ENCODE measurements at places on chromosomes 7 and 10. TPM values are rescaled to one million over a fixed set of nuclear protein-coding genes. Genes with fewer than 3 reads are reported as not detected.

DNA sequence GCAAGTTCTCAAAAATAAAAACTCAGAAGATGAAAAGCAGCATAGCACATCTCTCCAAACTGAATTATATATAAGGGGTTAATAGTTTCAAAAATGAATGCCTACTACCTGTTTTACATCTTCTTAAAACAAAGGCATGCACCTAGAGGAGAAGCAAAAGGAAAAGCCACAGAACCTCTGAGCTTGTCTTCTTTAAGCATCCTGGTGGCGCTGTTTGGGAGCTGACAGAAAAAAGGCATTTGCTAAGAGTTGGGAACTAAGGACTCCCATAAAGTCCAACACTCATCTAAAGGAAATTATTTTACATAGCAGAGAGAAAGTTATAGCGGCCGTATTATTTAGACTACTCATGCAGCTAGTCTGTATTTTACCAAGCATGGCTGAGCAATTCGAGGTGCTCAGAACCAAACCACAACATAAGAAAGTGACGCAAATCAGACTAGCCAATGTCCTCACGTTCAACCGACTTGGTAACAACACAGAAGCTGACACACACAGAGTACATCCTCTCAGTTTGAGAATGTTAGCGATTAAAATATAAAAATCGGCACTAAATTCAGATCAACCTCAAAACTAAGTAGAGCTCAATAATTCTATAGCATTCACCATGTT lies 38.8 kb downstream of the PTN start:
- DNase-seq, result no peak

DNA sequence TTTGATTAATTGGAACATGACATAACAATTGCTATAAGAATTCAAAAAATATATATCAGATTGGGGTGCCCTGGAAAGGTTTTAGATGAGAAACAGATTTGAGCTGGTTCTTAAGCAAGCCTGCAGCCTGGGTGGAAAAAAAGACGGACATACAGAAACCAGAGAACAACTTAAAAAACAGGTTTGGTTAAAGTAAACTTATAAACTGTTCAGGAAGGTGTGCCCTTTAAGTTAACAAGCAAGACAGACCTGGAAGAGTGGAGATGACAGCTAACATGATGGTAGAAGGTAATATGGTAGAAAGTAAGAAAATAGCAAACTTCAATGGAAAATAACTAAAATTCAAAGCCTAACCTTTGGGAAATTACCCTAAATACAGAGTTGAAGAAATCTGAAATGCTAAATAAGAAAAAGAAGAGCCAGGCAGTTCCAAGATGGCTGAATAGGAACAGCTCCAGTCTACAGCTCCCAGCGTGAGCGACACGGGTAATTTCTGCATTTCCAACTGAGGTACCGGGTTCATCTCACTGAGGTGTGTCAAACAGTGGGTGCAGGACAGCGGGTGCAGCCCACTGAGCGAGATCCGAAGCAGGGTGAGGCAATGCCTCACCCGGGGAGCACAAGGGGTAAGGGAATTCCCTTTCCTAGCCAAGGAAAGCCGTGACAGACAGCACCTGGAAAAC lies 52.2 kb downstream of the CADPS2 start:
- no peak for DNase-seq

- no peak for DNase-seq
These were observed 7.8 kb downstream of the MEOX2 start for GRCh38 chr7:15678653-15679052.

GRCh38 chr7:135617781-135618180 lies 44.5 kb upstream of the STMP1 start:
- DNase-seq, result no peak

GRCh38 chr10:43229208-43230061 lies 37.4 kb downstream of the RASGEF1A start:
- DNase-seq, result no peak

DNA sequence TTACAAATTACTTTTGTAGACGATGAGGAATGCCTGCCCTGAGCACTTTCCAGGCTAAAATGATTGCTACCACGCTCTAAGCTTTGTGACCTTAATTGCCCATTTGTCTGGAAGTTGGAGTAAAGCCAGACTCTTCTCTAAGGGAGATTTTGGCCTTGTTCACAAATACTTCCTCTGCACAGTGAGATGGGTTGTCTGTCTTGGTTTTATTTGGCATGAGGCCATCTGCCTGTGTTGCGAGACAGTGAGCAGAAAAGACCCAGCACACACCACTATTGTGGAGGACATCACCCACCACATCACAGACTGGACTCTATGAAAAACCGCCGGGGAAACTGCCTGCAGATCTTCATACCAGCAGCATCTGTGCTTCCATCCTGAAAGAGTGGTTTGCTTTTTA lies 138.4 kb downstream of the BICC1 start:
- no peak for DNase-seq

GRCh38 chr7:150357270-150357669 lies 11.4 kb upstream of the REPIN1 start:
- DNase-seq, result no peak

DNA sequence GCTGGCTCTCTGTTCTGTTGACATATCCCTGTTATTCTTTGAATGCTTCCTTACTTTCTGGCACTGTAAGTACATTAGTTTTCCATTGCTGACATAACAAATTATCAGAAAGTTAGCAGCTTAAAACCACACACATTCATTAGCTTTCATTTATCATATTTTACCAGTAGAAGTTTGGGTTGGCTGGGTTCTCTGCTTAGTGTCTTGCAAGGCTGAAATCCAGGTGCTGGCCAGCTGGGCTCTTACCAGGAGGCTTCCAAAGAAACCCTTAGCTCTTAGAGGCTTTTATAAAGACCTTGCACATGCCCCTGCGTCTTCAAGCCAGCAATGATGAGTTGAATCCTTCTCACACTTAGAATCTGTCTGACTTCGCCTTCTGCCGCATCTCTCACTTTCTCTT lies 160.6 kb downstream of the MLLT10 start:
- DNase-seq, result no peak

DNA sequence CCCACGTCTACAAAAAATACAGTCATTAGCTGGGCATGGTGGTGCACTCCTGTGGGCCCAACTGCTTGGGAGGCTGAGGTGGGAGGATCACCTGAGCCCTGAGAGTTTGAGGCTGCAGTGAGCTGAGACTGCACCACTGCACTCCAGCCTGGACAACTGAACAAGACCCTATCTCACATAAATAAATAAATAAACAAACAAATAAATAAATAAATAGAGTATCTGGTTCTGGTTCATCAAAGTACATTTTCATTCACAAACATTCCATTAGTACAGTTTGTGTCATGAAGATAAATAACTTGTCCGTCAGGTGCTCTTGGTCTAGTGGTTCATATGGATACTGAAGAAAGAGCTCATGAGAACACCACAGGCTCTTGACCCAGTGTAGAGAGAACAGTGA lies 96.4 kb downstream of the RSU1 start:
- no peak for DNase-seq

The KIAA1549 gene
- polyA plus RNA-seq, result 13.9 TPM
